ENCODE measurements at places on chromosomes 5 and 9.

- DNase-seq, result no peak
Observed at GRCh38 chr5:172919525-172920446, 39.4 kb upstream of the RPL26L1 start.

DNA sequence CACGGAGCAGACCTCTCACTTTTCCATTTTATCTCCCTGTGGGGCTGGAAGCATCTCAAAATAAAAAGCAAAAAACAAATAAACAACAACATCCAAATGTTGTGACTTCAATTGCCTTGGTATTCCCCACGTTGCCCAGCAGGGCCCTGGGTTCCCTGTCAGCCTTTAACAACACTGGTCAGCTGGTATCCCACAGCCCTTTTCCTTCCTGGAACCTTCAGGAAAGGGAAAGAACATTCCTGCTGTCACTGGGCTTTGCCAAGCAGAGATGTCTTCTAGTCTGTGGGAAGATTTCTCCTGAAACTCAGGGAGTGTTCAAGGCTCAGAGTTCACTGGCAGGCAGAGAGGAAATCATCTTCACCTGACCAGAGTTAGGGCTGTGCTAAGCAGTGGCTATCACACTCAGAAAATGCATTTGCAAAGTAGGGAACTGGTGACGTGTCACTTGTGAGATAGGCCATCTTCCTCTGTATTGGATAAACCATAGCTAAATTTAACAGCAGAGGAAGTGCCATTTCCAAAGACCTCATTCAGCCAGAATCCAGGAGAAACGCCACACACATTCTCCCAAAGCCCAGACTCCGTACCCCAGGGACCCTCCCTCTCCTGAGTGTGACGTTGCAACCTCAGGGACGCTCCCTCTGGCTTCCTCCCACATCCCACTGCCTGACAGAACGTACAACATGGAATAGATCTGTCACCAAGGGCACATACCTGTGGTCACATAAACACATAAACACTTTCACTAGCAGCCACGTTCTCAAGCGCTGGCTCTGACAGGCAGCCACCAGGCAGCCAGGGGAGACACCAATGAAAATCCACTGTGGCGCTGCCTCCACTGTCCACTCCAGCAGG, 274.0 kb upstream of the DAPK1 start:
- DNase-seq, result no peak

DNA sequence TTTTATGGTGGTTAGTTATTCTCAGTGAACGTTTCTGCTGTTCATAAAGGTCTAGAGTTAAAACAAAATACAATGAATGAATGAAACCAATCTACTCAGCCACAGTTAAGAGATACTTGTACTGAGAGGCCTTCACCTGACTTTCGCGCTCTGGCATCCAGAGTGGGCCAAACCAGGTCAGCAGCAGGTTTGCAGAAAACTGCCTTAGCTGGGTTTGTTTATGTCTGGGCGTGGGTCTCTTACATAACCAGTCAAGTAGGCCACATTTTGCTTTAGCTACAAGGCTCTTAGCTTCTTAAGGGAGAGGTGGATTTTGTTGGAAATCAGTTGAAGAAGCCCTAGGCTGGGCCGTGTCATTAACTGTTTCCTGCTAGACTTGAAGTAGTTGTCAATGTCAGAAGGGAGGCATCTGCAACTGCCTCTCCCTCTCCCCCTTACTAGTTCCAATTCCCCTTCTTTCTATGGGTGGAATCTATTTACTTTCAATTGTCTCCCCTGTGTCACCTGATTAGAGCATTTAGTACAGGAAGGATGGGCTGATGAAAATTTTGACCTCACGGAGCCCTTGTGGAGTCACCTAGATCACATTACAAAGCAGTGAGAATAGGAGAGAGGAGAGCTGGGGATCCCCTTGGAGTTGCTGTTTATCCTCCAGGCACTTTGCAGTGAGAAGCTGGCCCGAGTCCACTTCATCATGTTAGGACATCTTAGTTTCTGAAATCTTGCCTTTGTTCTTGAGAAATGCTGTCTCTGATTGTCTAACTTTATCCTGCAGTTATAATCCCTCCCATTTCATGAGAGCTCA, 200.5 kb downstream of the ARHGEF28 start:
- peak; percentile 88 for DNase-seq

DNA sequence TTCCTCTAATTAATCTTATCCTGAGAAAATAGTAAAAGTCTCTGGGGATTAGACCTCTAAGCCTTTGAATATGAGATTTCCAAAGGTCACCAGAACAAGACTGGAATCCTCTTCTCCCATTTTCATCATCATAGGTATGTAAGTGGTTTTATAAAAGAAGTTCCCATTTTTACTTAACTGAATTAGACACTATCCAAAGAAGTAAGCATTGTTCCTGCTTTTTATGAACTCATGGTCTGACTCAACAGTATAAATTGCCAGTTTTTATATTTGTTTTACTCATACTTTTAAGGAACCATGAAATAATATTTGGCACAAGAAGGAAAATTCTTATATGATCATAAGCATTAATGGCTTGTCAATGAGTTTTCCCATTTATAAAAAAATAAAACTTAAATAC, 167.1 kb upstream of the ADRA1B start:
- no peak for DNase-seq

GRCh38 chr5:82419559-82420332, 141.6 kb upstream of the RPS23 start:
- DNase-seq, result no peak

GRCh38 chr5:113806250-113806649, 292.8 kb downstream of the YTHDC2 start:
- DNase-seq, result no peak

DNA sequence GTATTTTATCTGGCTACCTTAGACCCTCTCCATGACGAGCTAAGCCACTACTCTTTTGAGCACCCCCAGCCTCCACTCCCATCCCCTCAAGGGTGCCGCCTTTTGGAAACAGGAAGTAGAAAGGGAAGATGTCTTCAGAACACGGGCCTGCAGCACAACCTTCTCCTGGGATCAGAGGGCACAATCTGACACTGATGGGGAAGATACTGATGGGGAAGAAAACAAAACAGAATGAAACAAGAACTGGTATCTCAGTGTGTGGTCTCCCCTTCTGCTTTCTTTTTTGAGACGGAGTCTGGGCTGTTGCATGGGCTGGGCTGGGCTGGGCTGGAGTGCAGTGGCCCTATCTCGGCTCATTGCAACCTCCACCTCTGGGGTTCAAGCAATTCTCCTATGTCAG, 539.7 kb upstream of the DAP start:
- no peak for DNase-seq

GRCh38 chr5:88847420-88847819, 35.6 kb downstream of the MEF2C start:
- no peak for DNase-seq

DNA sequence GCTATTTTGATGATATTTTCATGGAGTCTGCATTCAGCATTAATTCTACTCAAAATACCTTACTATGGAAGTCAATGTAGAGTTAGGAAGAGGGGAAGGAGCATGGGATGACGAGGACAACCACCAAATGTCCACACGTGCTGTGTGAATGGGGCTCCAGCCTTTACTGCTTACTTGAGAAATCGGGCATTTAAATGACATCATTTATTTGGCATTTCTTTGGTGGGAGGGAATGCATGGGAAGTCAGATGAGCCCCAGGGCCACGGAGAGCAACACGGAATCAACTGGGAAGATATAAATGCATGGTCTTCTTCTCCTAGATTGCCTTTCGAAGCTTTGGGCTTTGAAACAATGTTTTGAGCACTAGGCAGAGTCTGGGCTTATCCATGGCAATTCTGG, 458.5 kb upstream of the KLF4 start:
- DNase-seq, result no peak

DNA sequence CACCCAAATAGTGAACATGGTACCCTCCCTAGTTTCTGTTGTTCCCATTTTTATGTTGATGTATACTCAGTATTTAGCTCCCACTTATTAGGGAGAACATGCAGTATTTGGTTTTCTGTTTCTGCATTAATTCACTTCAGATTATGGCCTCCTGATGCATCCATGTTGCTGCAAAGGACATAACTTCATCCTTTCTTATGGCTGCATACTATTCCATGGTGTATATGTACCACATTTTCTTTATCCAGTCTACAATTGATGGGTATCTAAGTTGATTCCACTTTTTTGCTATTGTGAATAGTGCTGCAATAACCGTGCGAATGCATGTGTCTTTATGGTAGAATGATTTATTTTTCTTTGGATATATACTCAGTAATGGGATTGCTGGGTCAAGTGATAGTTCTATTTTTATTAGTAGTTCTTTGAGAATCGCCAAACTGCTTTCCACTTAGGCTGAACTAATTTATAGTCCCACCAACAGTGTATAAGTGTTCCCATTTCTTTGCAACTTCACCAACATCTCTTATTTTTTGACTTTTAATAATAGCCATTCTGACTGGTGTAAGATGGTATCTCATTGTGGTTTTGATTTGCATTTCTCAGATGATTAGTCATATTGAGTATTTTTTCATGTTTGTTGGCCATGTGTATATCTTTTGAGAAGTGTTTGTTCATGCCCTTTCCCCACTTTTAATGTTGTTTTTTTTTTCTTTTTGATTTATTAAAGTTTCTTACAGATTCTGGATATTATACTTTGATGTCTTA, 79.6 kb downstream of the SMIM15 start:
- no peak for DNase-seq

- no peak for DNase-seq
Observed at GRCh38 chr5:129652349-129653056, 95.4 kb upstream of the MINAR2 start.

DNA sequence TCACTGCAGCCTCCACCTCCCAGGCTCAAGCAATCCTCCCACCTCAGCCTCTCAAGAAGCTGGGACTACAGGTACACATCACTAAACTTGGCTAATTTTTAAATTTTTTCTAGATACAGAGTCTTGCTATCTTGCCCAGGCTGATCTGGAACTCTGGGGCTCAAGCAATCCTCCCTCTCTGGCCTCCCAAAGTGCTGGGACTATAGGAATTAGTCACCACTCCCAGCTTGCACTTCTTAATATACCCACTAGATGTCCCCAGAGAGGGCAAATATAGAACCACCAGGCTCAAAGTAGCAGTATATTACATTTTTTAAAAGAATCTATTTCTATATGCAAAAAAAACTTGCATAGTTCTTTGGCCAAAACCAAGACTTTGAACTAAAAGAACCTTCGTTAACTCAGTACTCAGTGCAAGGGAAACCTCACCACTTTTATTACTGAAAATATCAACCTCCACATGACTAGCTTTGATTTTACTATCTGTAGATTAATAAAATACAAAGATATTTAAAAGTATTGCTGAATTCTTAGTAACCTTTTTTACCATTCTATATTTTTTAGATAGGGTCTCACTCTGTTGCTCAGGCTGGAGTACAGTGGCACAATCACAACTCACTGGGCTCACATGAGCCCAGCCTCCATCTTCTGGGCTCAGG, 25.8 kb upstream of the HSD17B3 start:
- DNase-seq, result peak; percentile 22

DNA sequence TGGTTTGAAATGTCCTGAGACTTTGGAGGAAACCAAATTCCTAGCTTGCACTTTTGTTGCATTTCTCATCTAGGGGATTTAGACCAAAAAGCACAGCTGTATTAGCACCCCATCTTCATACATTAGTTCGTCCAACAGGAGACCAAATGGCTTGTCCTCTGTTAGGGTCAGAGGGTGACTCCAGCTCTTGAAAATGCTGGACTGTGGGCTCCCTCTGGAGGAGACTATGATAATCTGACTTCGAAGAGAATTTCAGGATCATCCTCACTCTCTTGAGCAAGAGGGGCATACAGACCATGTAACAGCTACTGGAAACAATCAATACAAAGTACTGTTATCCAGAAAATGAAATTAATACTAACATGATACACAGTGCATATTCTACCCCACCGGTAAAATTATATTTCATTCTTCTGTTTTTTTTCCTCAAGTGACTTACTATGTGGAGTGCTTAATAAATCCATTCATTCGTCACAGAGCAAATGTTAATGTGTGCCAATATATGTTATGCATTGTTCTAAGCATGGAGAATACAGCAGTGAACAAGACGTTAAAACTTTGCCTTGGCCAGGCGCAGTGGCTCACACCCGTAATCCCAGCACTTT, 63.7 kb upstream of the PPP2CA start:
- peak; percentile 40 for DNase-seq

DNA sequence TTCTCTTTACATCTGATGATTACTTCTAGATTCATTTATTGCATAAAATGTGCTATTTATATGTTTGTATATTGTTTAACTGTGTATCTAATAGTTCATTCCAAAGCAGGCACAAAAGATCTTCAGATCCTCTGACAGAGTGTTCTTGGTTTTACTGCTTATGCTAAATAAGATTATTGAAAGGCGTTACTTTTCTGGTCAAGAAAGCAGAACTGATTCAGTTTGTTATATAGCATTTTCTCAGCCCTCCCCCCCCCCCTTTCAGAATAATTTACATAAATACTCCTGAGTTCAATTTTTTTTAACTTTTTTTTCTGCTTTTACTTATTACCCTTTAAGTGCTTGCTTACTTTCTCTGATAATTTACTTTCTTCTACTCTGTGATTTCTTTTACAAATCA, 15.4 kb downstream of the CDC42SE2 start:
- no peak for DNase-seq

DNA sequence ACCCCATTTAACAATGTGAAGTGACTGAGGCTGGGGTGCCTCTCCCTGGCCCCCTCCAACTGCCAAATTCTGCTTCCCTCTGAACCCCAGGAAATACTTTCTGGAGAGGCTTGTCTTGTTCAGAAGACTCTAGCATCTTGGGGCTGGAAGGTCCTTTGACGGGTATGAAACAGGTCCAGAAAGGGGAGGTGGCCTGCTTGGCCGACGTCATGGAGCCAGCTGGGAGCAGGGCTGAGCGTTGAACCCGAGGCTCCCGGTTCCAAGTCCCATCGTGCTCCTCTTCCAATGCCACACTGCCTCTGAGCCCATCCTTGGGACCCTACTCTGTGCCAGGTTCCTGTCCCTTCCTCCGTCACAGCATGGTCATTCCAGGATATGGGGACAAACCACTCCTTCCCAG, 46.9 kb downstream of the NDST1 start:
- no peak for DNase-seq

DNA sequence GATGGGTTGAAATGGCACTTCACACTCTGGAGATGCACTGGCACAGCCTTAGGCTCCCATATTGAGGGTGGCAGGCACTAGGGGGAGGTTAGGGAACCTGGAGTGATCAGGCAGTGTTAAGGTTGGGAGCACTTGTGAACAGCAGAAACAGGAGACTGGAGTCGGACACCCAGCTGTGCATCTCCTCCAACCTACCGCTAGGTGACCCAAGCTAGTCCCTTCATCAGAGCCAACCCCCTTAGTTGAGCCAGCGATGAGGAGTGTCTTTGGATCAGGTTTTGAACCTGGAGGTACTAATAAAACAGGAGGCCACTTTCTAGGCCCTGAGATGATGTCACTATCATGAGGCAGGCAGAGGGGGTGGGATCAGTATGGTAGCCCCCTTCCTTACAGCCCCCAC, 1.7 kb downstream of the ACTL7B start:
- no peak for DNase-seq

GRCh38 chr9:92650839-92651621, 18.9 kb downstream of the IPPK start:
- no peak for DNase-seq

- no peak for DNase-seq
Observed at GRCh38 chr9:115650768-115651167, 502.8 kb upstream of the PAPPA start.

All from NCI-H748 treated with DMSO at 0.1 percent for 48 hours (cell line).